ENCODE measurements at places on chromosomes 12 and 14.

DNA sequence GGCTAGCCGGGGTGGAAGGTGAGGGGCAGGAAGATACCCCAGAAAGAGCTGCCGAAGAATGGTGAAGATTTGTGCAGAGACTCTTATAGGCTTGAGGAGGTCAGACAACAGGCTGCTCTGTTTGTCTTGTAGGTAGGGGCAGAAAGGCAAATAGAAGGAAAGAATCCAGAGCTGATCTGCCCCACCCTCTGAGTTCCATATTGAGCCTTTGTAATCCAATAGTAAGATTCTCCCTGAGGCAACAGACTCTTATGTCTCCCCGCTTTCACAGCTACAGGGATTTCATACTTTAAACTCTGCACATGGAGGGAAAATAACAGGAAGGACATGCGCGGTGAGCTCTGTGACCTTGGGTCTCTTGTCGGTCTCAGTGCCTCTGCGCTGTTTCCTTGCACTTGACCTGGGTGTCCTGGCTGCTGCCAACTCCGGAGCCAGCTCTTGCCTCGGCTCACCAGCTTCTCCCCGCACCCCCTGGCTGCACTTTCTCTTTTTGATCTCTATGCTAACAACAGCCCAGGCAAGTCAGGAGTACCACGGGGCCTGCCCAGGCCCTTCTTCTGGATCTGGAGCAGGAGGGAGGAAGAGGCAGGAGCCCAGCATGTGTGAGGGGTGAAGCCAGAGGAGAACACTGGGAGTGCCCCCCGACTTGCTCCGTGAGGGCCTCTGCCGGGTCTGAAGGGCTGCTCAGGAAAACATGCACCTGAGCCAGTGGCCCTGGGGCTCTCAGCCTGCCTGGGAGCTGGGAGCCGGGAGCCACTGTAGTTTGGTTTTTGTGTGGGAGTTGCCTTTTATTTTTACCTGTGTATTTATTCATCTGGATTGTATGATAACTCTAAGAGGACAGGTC, 75.8 kb downstream of the PPP1R36 start:
- no peak for DNase-seq

DNA sequence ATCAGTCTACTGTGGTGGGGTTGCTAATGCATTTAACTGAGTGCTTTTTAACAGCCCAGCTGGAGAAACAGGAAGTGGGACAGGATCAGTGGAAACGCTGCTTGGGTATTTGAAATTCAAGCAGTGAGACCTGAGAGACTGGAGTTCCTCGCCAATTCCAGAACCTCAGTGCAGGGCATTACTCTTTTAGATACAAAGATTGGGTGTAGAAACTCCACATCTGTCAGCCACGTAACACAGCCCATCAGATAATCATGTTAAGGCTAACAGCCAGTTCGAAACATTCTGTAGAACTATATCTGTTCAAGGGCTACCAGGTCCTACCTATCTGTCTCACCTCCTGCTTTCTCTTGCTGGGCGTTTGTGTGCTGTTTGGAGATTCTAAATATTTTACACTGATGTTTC, 45.5 kb downstream of the RAD52 start:
- no peak for DNase-seq

DNA sequence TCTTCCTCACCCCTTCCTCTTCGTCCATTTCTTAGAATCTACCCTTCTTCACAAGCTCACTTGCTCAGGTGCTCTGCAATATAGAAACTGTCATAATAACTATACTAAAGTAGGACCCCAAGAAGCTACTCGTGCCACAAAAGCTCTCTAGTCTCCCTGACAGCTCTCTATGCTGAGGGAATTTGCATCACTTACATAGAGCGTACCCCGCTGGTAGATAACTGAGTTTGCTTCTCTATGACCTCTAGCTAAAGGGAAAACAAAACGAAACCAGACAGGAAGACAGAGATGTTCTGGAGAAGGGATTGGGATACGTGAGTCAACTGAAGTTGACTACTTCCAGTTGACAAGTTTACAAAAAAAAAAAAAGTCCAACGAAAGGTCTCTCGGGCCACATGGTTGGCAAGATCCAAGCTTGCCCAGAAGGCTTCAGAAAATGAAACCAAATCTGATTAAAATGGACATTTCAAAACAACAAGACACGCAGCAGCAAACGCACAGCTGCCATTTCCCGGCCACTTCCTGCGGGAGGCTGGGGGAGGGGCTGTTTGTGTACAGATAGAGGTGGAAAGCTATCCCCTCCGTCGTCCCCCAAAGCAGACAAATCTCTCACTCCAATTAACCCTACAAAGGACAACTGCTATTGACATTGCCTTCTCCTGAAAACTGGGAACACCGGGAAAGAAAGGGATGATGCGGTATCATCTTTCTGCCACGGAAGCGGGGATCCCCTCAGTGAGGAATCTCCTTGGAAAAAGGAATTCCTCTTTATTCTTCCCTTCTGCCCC, 1.3 kb downstream of the BAZ2A start:
- DNase-seq: peak; percentile 42

GRCh38 chr14:54692284-54692772, 125.4 kb downstream of the SAMD4A start:
- no peak for DNase-seq

DNA sequence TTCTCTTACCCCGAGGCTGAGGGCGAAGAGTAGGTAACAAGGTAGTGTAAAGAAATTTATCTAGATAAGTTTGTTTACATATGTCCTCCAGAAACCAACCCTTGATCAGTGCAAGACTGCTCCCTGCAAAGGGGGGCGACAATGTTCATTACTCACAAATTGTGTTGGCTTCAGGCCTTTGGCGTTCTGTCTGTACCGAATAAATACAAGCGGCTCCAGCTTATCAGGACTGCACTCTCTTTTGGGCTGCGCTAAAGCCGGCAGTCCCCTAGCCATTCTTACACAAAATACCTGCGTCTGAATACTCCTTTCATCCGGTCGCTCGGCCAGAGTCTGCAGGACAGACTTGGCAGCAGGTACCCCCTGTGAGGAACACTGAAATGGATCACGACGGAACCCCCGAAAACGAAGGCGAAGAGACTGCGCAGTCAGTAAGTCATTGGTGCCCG, 116.4 kb downstream of the PPHLN1 start:
- no peak for DNase-seq

DNA sequence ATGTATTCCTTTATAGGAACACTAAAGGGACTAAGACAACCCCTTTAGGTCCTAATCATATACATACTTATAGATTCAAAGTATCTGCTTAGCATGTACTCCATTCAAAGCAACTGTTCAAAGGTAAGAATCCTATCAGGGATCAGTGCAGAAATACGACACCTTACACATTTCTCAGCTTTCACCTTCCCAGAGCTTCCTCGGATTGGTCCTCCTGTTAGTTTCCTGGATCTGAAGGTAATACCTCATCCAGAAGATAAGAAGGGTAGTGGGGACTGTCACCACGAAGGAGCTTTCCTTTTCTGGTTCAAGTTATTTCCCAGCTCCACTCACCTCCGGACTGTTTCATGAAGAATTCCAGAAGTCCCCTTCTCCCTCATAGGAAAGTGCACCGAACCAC, 38.0 kb downstream of the RCOR1 start:
- no peak for DNase-seq

DNA sequence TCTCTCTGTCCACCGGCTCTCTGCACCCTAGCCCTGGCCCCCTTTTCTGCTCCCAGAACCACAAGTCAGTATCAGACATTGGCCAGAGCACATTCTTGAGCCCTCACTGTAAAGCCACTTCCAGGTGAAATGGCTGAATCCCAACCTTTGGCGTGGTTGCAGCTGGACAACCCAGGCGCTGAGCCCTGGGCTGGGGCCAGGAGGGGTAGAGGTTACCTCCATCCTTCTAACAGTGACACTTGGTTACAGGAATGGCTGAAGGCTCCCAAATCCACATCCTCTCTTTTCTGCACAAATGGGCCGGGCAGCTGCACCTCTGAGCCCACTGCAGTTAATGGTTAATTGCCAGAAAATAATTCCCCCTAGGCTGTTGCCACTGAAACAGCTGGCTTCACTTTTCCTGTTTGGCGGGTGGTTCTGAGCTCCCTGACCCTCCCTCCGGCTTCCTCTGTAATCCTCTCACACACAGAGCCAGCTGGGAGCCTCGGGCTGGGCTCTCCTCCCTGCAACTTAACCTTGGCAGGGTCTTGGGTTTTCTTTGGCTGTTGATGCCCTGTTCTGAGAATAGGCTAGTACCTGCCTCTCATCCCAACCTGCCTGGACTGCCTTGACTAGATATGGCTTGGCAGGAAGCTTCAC, 44.1 kb downstream of the TSPAN11 start:
- no peak for DNase-seq

DNA sequence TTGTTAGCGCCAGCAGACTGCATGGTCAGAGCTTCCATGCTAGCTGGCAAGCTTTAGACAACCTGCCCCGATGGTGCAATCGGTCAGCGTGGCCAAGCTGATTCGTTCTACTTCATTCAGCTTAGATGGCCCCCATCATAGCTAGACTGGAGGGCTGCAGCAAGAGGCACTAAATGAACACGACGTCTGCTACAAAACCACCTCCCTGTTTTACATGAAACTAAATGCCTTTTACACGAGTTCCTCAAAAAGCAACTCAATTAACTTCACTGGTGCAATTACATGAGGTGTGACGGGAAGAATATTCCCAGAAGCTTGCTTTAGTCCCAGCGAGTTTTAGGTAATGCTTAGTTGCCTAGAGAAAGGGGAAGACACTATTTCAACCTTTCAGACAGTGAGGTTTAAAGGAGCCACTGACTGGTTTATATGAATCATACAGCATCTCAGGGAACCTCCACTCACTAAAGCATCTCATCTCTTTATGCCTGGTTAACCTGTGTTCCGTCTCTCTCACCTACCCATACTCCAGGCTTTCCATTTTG, 8.4 kb downstream of the NIN start:
- DNase-seq: no peak

- DNase-seq: no peak
These were observed 48.2 kb downstream of the IQSEC3 start for GRCh38 chr12:114626-115211.

GRCh38 chr12:19244312-19244711, 114.8 kb downstream of the PLEKHA5 start:
- DNase-seq: no peak

DNA sequence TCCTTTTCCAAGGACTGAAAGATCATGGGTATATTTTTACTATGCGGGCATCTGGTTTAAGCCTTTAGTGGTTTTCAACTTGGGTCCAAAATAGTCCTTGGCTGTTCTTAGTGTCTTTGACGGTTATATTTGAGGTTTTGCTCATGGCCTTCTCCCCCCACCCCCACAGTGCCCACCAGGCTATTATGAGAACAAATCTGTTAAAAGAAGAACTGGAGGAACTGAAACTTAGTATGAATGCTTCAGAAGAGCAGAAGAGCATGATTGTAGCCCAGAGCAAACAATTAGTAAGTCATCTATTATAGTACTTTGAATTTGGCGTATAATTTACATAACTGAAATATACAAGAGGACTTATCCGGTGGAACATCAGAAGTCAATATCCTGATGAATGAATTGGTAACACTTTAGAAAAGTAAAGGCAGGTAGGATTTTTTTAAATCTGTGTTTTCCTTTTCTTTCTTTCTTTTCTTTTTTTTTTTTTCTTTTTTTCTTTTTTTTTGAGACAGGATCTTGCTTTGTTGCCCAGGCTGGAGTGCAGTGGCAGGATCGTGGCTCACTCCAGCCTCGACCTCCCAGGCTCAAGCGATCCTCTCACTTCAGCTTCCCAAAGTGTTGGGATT, 71.8 kb upstream of the BCAT1 start:
- DNase-seq: no peak

DNA sequence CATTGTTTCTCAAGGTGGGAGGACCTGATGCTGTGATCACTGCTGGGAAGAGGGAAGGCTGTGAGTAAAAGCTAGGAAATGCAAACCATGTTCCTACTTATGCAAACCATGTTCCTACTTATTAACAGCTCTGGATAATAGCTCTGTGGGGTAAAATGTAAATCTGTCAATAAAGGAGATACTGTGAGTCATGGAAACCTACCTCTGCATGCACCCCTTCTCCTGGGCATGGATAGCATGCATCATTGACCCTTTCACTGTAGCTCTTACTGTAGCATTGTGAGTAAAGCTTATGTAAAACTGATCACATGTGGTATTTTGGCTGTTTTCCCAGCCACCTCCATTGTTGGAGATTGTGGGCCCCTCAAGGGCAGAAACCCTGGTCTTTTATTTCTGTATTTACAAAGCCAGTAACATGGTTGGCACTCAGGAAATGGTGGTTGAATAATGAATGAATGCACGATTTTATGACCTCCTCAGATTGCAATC, 253.7 kb downstream of the GRIN2B start:
- no peak for DNase-seq

DNA sequence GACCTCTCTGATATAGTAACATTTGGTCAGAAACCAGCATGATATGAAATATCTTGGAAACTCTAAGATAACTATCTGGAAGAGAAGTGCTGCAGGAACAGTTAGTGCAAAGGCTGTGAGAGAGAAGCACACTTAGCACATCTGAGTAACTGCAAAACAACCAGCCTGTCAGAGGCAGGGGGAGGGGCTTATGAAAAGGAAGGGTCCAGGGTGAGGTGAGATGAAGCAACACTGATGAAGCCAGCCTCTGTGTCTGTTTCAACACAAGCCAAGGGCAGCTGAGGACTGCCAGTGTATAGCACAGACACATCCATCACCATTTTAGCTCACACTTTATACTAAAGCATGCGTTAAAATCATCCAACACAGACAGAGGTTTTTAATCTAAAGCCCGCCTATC, 37.4 kb upstream of the OVCH1 start:
- no peak for DNase-seq

DNA sequence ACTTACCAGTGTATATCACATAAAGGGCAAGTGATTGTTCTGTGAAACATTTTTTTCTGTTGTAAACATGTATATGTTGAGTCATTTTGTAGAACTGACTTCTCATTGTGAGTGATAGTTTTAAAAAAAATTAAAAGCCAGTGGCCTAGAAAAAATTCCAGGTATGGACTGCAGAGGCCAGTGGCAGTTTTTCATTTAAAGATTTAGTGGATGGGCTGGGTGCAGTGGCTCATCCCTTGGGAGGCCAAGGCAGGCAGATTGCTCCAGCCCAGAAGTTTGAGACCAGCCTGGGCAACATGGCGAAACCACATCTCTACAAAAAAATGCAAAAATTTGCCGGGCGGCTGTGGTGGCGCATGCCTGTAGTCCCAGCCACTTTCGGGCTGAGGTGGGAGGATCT, 84.7 kb upstream of the MDM1 start:
- DNase-seq: no peak

- DNase-seq: no peak
These were observed 83.4 kb downstream of the KIF26A start for GRCh38 chr14:104221636-104222369.

GRCh38 chr12:120849765-120850164, 54.4 kb downstream of the SPPL3 start:
- DNase-seq: no peak
